Heart left ventricle (tissue), 16 donors: ENCODE measurements at places on chromosomes 4 and X. TPM values are rescaled to one million over a fixed set of nuclear protein-coding genes. Genes with fewer than 3 reads are reported as not detected.

Gene STK32B
- 0.08 TPM for polyA plus RNA-seq

Gene MAB21L2
- polyA plus RNA-seq = 0.06 TPM

Gene FBXO8
- polyA plus RNA-seq = 14.3 TPM

Gene CETN2
- 37.0 TPM for polyA plus RNA-seq

Gene UCP1
- not detected for polyA plus RNA-seq
